ENCODE measurements at places on chromosomes 7 and 10.

DNA sequence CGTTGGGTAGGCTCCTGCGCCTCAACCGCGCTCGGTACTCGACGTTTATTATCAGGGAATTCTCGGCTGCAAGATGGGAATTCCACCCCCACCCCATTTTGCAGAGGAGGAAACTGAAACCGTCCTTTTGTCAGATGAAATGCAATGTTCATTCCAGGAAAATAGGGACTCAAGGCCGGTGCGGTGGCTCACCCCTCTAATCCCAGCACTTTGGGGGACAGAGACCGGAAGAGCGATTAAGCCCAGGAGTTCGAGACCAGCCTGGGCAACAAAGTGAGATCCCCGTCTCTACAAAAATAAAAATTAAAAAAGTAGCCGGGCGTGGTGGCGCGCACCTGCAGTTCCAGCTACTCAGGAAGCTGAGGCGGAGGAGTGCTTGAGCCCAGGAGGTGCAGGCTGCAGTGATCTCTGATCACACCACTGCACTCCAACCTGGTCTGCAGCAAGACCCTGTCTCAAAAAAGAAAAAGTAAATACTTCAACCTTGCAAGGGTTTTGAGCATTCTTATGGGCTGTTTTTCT is 720 bp upstream of the RFC2 start:
- DNase-seq = no peak

GRCh38 chr10:103592186-103593021 is 98.9 kb downstream of the NEURL1 start:
- no peak for DNase-seq

DNA sequence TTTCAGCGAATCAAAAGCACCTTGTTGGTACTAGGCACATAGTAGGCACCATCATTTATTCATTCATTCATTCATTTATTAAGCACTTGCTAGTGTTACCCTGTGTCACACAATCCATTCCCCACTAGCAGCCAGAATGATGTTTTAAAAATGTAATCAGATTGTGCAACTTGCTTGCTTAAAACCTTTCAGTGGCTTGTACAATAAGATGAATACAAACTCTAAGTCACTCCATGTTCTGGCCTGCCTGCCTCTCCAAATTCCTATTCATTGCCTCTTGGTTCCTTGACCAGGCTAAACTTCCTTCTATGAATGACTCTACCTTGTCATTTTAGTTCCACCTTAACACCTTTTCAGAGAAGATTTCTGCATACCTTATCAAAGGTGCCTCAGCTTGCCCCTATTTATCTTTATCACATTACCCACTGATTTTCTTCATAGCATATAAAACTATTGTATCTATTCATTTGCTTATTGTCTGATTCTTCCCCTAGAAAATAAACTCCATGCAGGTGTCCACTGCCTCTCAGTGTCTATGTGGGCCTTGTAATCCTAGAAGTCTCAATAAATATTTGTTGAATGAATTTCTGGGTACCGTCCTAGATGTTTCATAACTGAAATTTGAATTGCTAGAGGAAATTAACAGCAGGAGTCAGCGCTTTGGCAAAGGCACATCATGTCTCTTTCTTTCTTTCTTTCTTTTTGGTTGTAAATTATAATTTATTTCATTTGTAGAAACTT is 169.5 kb downstream of the TMEM26 start:
- DNase-seq = no peak

DNA sequence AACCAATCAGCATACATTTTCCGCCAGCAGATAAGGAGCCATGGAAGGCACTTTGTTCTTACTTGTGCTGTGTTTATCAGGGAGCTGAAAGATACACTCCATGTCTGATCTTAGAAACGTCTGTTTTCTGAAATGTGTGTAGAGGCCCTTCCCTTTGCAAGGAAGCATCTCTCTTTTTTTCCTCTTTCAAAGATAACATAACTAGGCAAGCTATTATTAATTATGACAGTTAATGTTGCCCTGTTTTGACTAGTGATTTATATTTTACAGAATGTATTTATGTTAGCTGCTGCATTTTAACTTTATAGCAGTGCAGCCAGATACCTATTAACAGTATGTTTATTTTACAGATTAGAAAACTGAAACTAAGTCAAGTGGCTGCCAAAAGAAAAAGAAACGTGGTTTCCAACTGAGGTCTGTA is 683.2 kb upstream of the IGFBP3 start:
- no peak for DNase-seq

DNA sequence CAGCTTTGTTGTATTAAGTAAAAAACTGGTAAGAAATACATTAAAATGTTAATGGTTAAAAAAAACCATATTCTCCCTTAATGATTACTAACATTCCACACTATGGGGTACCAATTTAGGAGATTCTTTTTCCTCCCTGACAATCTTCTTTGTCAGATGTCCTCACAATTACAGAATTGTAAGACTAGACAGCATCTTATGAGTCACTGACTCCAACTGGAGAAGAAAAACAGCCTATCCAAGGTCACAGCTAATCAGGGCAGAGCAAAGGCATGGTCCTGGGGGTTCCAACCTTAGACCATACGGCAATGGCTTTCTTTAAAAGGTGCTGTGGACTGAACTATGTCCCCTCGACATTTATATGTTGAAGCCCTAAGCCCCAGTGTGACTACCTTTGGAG is 127.6 kb downstream of the DLG5 start:
- DNase-seq = no peak

GRCh38 chr10:34216348-34216945 is 598.6 kb downstream of the PARD3 start:
- no peak for DNase-seq

- DNase-seq = no peak
Measured at GRCh38 chr7:66307591-66308215, 102.6 kb downstream of the TPST1 start.
